Colonic mucosa (tissue), 4 donors: ENCODE measurements at places on chromosomes 7 and 10. TPM values are rescaled to one million over a fixed set of nuclear protein-coding genes. Genes with fewer than 3 reads are reported as not detected.

DNA sequence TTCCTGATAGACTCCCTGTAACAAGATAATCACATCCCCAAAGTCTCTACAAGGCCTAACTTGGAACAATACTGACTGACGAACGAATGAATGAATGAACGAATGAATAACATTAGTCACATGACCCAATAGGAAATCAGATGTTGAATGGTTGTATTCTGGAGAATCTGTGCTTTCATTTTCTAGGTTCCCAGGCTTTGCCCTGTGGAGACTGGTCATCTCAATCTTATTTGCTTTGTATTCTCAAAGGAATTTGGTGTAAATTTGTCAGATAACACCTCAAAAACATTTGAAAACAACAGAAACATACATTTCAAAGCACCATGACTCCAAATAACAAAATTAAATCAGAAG is 69.6 kb upstream of the COL1A2 start:
- DNase-seq = no peak

PHF14 gene
- 25.8 TPM for total RNA-seq

DNA sequence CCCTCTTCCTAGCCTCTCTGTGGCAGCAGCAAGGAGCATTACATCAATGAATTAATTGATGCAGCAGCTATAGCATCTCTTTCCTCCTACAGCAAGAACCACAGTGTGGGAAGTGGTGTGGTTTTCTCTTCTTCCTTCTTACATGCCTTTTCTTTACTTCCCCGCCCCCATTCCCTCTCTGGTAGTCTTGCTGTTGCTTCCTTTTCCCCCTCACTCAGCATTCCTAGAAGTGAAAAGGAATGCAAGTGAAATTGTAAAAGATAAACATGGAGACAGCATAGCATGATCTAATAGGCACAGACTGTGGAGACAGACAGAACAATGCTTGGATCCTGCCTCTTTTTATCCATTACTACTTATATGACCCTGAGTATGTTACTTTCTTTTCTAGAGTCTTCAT is 370.5 kb upstream of the BMPER start:
- DNase-seq = no peak

UTF1 gene
- total RNA-seq = not detected

GRCh38 chr7:73717991-73718405 is 1.5 kb downstream of the STX1A start:
- no peak for DNase-seq

DNA sequence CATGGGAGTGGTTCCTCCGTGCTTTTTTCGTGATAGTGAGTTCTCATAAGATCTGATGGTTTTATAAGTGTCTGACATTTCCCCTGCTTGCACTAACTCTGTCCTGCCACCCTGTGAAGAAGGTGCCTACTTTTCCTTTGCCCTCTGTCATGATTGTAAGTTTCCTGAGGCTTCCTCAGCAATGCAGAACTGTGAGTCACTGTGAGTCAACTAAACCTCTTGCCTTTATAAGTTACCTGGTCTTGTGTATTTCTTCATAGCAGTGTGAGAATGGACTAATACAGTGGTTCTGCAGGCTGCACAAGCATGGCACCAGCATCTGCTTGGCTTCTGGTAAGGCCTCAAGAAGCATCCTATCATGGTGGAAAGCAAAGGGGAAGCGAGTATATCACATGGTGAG is 1144.6 kb downstream of the SORCS3 start:
- DNase-seq = no peak

CHAT gene
- total RNA-seq = 0.16 TPM

DNA sequence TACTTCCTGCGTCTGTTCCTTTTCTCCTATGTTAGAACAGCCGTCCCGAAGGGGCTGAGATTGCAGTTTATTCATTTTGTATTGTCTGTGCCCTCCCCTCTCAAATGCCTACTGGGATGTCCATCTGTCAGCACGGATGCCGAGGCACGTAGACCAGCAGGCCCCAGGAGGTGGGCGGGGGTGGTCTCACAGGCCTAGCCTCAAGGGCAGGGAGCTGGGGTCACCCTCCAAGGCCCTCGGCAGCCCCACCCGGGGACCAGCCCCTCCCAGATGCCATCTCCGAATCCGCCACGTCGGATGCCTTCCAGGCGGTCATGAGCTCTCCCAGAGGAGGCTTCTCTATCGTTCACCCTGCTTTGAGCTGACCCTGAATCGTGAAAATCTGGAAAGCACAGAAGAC is 59.7 kb downstream of the ELFN1 start:
- no peak for DNase-seq

- no peak for DNase-seq
Observed at GRCh38 chr7:74231232-74231590, 21.4 kb downstream of the LAT2 start.

DNA sequence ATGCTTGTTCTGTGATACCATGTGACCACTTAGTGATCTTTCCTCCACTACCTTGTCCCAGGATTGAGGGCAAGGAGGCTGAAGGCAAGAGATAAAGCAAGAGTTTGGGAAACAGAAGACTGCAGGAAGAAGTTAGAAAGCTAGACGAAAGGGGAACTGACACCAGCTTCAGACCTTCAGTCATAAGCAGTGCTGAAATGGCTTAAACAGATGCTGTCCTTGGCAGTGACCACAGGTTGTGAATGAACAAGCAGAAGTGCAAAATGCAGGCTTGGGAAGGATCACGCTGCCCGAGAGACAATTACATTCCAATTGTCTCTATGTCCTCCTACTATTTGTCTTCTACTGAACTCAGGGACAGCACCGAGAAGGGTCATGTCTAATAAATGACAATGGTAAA is 704.9 kb upstream of the AUTS2 start:
- no peak for DNase-seq

DNA sequence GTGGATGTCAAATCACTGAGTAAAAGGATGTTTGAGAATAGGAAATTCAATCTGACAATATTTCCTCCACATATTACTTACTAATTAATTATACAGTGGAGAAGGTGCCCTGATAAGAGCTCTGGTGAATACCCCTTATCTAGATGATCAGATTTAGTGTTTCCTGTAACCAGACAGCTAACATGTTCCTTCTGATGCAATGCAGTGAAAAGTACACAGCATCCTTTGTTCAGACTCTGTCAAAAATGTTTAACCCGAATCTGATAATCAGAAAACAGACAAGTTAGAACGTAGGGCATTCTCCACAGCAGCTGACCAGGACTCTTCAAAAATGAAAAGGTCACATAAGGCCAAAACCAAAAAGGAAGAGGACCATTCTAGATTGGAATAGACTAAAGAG is 46.2 kb downstream of the WDR11 start:
- no peak for DNase-seq

DNA sequence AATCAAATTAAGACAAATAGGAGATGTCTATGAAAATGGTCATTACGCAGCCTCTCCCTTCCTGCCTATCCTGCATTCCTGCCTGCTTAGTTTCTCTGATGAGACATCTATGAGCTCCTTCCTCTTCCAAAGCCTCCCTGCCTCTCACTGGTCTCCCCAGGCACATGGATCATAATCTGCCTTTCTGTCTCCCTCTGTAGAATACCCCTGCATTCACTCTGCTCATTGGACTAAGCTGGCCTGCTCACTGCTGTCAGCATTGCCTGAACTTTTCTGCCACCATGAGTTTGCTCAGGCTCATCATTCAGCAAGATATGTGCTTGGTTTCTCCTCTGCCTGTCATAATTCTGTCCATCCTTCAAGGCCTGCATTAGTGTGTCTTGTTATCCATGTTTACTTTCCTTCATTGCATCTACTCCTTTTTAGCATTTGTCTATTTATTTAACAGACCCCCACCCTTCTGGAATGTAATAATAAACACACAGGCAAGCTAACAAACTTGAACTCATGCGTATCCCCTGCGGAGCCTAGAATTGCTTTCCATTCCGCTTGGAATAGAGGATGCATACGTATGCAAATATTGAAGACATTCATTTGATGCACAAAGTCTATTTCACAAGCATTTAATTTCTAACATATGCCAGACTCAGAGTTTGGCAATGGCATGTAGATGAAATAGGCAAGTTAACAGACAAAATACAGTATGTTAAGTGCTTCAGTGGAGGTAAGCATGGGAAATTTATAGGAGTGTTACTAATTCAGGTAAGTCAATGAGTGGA is 88.3 kb downstream of the PTPRZ1 start:
- no peak for DNase-seq

TMEM254 gene
- 15.7 TPM for total RNA-seq

GRCh38 chr7:98210513-98211220 is 572 bp upstream of the BHLHA15 start:
- DNase-seq = no peak

DNA sequence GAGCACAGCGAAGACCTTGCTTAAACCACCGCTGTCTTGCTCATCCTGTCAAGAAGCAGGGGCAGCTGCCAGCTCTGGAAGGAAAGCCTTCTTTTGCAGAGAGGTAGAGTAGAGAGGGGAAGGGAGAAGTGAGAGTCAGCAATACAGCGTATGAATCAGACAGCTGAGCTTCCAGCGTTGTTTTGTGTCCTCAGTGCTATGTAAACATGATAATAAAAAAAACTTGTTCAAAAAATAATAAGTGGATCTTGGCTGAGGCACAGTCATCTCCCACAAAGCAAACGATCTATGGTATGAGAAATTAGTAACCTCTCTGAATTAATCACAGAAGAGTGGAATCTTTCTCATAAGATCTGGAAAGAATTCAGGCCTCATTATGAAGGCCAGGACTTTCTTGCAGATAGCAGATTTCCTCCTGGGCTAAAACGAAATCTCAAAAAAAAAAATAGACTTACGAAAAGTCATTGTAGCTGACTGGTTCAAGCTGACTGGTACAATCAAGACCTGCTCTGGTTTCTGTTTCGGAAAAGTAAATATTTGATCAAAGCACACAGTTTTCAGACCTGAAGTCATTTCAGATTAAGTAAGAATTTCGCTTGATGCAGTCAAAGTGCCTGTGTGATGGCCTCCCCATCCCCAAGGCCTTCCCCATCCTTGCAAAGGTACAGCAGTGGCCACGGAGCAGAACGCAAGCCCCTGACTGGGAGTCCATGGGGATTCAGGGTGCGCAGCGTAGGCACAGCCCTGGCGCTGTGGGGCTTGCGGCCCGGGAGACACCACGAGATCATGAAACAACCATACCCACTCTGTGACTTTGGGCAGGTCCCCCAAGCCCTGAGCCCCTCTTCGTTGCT is 29.4 kb downstream of the CHST15 start:
- DNase-seq = no peak

GRCh38 chr10:114650266-114650665 is 7.8 kb downstream of the ABLIM1 start:
- no peak for DNase-seq

GRCh38 chr10:28676968-28677887 is at the start of gene BAMBI:
BAMBI (plus strand) TSS chr10:28677521; CDS start chr10:28677898, 377 bp downstream.
- DNase-seq = peak; percentile 91

- no peak for DNase-seq
Observed at GRCh38 chr7:129947049-129947448, 5.7 kb downstream of the UBE2H start.

GRCh38 chr7:28579571-28579970 is 167.3 kb downstream of the CREB5 start:
- no peak for DNase-seq

CDK1 gene
- total RNA-seq = 16.5 TPM

DNA sequence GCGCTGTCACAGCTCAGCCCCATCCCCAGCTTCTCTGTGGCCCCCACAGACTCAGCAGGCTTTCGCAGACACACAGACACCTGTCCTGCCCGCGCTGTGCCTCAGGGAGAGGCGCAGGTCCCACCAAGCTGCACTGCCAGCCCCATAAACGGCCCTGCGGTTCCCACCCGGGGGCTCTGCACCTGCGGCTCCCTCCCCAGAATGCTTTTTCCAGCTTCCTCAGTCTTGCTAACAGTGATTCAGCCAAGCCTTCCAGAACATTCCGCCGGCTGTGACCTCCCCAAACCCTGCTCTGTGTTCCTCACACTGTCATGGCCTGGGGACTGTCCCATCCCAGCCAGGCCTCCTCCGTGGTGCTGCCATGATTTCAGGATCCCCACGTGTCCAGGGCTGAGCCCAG is 27.8 kb upstream of the TNRC18 start:
- no peak for DNase-seq

SNCG gene
- total RNA-seq = 2.6 TPM

GRCh38 chr7:123864436-123864835 is 19.5 kb downstream of the HYAL4 start:
- DNase-seq = peak; percentile 71

DNA sequence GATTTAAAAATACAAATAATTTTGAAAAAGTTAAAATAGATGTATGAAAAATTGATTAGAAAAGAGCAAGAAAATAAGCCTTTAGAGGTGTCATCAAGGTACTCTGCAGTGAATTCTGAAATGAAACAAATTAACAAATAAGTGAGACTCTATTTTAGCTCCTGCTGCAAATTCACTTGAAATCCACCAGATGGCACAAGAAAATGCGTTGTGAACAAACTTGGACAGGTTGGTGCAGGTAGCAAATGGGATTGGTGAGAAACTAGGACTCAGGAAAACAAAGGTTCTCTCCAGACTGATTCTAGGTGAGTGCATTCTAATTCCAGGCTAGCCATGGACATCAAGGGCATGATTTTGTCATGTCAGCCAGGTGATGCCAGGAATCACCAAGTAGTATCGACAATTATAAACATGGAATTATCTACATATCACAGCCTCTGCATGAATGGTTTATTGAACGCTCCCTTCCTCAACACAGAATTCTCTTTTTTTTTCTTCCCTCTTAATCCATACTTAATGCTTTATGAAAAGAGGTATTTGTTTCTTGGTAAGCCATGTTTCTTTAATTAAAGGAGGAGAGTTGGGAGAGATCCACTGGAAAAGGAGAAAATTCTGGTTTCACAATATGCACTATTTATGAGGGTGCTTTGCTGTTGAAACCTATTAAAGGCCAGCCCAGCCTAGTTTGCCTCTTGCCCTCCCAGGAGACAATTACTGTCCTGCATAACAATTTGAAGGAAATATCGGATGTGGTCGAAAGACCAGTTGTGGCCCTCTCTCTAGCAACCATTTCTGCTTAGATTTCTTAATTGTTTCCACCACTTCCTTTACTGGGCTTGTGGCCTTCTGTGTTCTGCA is 118.1 kb downstream of the ZNF365 start:
- DNase-seq = no peak

DNA sequence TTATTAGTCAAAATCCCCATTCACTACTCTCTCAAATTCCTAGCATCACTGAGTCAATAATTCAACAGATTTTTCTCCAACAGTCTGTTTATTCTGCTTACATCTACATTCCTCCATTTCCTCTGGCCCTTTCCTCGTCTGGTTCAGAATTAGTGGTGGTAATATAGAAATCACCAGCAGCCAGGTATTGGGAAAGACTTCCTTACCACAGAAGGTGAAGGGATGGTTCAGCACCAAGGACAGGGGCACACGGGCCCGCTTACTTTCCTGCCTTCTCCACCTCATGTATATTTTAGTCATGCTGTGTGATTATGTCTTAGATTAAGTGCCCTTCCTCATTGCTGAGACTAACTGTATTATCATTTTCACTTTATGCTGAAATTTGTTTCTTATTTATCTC is 70.4 kb upstream of the APBB1IP start:
- DNase-seq = no peak

- DNase-seq = no peak
Observed at GRCh38 chr10:29823553-29824080, 188.8 kb upstream of the SVIL start.

RUFY2 gene
- 14.5 TPM for total RNA-seq

SKIDA1 gene
- total RNA-seq = 0.45 TPM

- DNase-seq = no peak
Observed at GRCh38 chr7:38535073-38535472, 96.1 kb downstream of the AMPH start.
